KBM-7 (cell line): ENCODE measurements at places on chromosomes 7 and 10.

DNA sequence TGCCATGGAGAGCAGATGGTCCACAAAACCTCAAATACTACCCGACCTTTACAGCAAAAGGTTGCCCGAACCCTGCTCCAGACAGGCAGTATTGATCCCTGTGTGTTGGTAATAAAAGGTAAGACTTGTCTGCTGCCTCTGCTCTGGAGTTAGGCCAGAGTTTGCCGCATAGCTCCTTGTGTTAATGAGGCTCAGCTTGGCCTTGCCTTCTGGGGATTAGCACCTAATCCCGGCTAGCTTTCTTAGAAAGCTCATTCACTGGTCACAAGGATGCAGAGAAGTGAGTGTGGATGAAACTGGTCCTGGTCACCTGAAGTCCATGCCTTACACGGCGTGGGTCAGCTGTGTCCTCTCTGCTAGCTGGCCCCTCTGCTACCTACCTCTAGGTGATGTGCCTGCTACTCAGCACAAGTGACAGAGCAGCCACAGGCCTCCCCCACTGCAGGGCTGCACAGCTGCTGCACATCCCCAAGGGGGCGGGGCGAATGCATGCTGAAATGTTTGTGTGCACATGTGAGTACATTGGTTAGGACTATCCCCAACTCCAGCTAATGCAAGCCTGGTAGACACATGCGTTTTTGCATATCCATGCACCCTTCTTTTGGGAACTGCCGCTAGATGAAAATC is 31.7 kb upstream of the SYPL1 start:
- no peak for DNase-seq

DNA sequence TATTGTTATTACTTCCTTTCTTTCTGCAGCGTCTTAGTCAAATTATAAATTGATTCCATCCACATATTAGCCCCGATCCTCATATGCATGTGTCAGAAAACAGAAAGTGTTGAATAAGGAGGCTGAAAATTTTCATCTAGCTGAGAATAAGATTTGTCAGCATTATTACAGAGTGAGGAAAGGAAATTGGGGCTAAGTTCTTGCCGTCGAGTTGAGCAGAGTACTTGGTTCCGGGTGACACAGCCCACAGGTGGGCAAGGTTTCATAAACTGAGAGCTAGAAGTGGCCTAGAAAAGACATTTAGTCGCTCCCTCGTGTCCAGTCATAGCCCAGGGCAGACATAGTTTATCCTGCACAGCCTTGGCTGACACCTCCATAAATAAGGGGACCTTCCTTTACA is 461.7 kb upstream of the GALNT17 start:
- DNase-seq, result no peak

GRCh38 chr10:48473704-48474103 is 131.2 kb downstream of the ARHGAP22 start:
- DNase-seq, result no peak

- DNase-seq, result no peak
Observed at GRCh38 chr7:80165177-80165576, 30.5 kb downstream of the GNAI1 start.

- DNase-seq, result no peak
Observed at GRCh38 chr7:134419875-134420274, 39.0 kb downstream of the AKR1B1 start.

GRCh38 chr7:135707570-135707966 is 20.4 kb downstream of the SLC13A4 start:
- DNase-seq, result no peak

GRCh38 chr10:26792758-26793495 is 67.8 kb downstream of the ABI1 start:
- no peak for DNase-seq

- DNase-seq, result no peak
Observed at GRCh38 chr10:110711382-110711781, 67.2 kb downstream of the RBM20 start.

GRCh38 chr7:46080595-46081159 is 159.6 kb upstream of the IGFBP3 start:
- DNase-seq, result no peak

- DNase-seq, result no peak
Observed at GRCh38 chr10:94349327-94349726, 13.4 kb downstream of the NOC3L start.

- DNase-seq, result no peak
Observed at GRCh38 chr10:85642082-85642420, 724.5 kb downstream of the GRID1 start.

GRCh38 chr7:123432601-123433000 is 101.8 kb downstream of the IQUB start:
- no peak for DNase-seq

GRCh38 chr10:4831091-4831490 is 5.1 kb downstream of the AKR1E2 start:
- no peak for DNase-seq

- no peak for DNase-seq
Observed at GRCh38 chr7:72038022-72038732, 374.0 kb downstream of the CALN1 start.

GRCh38 chr10:120016906-120017305 is 124.4 kb downstream of the SEC23IP start:
- no peak for DNase-seq

- no peak for DNase-seq
Observed at GRCh38 chr7:16129431-16130110, 291.8 kb downstream of the CRPPA start.

DNA sequence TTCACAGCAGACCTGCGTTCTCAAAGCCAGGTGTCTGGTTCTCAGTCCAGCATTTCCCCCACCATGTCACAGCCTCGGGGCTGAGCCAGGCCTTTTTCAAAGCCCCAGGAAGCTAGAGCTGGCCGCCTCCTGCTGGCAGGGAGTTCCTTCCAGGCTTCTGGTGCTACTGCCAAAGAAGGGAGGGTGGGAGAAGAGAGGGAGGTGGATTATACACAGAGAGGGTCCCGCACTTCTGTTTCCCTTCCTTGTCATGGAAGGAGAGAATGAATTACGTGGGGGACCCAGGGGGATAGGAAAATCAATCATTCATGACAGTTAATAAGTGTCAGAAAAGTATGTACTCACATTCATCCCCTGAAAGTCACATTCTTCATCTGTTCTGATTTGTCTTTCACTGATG is 600 bp upstream of the LGI1 start:
- no peak for DNase-seq

GRCh38 chr10:122328676-122329075 is 45.8 kb upstream of the PLEKHA1 start:
- no peak for DNase-seq

GRCh38 chr7:28613262-28613661 is 200.9 kb downstream of the CREB5 start:
- DNase-seq, result no peak

- no peak for DNase-seq
Observed at GRCh38 chr10:35421553-35422178, 85.4 kb downstream of the CCNY start.

- DNase-seq, result no peak
Observed at GRCh38 chr10:65845916-65846315, 1079.9 kb upstream of the LRRTM3 start.

DNA sequence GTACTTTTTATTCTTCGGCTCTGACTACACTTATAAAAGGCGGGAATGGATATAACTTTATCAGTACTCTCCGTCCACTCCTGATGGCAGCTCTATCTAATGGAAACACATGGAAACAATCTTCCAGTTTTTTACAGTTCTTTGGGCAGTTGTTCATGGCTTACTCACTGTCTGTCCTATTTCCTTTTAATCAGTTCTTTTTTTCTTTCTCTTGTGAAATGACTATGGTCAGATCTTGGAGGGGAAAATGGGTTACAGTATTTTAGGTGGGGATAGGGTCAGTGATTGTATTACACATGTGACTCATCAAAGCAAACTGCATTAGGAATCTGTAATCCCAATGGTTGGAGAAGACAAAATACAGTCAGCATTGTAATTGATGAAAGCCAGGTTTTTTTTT is 112.4 kb downstream of the BICC1 start:
- no peak for DNase-seq

DNA sequence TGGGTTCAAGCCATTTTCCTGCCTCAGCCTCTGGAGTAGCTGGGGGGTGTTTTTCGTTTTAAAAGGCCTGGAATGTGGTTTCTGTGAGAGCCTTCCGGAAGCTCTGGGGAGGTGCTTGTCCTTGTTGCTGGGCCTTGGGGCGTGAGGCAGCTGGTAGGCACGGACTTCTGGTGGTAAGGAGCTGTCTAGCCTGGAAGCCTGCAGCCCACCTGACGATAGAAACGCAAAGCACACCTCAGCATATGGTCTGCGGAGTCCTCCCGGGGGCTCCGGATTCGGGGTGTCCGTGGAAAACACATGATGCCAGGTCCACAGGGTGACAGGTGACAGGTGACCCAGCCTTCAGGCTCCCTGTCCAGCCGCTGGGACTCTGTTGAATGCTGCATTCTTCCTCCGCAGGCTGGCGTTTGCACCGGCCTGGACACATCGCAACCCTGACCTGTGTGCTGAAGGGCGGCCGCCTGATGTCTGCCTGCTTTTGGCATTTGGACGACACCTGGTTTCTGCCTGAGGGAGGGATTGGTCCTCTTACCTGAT is 37.3 kb downstream of the INPP5A start:
- peak; percentile 87 for DNase-seq

DNA sequence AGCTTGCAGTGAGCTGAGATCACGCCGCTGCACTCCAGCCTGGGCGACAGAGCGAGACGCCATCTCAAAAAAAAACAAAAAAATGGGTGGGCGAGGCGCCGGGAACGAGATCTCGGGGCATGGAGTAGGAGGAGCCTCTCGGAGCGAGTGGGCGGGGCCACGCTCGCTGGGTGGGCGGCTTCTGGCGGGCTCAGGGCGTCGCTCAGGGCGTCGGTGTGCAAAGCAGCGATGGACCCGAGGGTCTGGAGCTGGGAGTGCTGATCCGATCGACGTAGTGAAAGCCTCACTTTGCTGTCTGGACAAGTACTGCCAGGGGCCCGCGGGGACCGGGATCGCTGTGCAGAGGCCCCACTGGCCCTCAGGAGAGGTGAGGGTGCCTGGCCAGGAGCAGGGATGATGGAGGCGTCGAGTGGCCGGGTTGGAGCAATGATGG is 22.6 kb upstream of the AMZ1 start:
- no peak for DNase-seq

DNA sequence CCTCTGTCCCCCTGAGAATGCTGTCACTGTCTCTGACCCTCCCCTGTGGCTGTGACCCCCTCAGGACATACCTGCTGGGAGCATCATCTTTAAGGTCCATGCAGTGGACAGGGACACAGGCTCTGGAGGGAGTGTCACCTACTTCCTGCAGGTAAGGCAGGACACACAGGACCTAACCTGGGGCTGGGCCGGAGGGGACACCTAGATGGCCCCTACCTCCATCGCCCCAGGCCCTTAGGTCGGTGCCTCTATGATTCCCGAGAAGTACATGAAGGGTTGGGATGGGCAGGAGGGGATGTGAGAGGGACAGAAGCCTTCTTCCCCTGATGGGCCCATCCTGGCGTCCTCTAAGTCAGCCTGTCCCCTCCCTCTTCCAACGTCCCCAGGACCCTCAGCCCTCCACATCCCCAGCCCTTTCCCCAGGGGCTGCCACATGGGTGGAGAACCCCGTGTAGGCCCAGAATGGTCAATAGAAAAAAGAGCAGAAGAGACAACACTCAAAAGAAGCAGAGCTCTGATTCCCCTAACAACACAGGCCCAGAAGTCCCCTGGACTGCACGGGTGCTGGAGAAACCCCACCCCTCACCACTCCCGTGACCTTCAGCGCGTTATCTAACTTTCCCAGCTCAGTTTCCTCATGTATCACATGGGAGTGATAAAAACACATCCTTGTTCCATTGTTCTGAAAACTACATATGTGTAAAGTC is 6.4 kb downstream of the CDHR1 start:
- DNase-seq, result no peak

DNA sequence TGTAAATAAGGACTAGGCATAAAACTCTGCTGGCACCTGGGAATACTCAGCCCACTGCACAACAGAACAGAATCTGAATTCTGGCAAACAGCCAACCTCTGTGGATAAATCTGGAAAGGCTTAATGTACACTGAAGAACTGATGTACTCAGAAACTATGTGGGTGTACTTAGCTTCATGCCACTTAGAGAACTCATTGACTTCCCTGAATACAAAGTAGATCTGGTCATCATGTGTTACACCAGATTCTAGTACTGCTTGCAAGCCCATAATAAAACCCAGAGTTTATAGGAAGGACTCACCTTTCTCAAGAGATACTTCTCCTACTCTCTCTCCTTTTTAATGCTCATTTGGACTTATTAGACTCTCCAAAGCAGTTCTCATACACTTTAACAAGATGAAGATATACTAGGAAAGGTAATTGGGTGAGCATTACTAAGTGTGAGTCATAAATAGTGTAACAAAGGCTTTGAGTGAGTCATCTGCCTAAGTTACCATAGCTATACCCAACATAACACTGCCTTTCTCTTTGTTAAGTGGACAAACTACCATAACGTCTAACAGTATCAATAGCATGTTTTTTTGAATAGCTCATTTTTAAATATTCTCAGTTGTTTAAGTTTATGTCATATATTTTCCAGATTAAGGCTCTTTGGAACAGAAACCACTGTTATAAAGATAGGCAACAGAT is 309.1 kb downstream of the MDFIC start:
- peak; percentile 18 for DNase-seq

DNA sequence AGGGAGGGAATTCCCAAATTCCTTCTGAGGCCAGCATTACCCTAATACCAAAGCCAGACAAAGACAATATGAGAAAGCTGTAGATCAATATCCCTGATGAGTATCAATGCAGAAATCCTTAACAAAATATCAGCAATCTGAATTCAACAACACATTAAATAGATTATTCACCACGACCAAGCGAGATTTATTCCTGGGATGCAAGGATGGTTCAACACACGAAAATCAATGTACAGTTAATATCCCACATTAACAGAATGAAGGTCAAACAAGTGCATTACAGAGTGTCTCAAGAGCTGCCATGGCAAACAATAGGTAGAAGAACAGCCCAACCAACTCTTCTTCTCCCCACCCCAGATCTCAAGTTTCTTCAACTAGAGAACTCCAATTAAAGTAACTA is 6.1 kb downstream of the ECD start:
- no peak for DNase-seq

- DNase-seq, result no peak
Observed at GRCh38 chr10:81251457-81252115, 623.4 kb upstream of the NRG3 start.

- no peak for DNase-seq
Observed at GRCh38 chr10:114271779-114272167, 32.7 kb downstream of the VWA2 start.

DNA sequence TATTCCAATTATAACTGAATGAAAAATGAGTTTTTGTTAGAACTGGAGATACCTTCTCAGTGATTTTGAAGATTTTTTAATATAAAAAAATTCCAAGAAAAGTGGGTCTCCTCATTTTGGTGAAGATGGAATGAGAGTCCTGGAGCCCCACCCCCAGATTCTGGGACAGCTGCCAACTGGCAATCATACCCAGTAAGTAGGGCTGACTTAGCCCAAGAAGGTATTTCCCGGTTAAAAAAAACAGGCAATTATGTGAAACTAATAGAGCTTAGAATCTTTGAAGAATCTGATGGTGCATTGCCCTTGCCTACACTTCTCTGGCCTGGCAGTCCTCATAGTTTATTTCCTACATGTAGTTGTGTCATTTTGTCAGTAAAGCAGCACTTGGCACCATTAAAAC is 52.8 kb upstream of the VWDE start:
- DNase-seq, result no peak

GRCh38 chr7:127771707-127772106 is 119.7 kb downstream of the SND1 start:
- no peak for DNase-seq

GRCh38 chr10:30537586-30537985 is 92.0 kb downstream of the LYZL2 start:
- no peak for DNase-seq
